ENCODE measurements at places on chromosomes 3 and 15.

GRCh38 chr3:12729051-12729651, 29.9 kb downstream of the TMEM40 start:
- DNase-seq: no peak

DNA sequence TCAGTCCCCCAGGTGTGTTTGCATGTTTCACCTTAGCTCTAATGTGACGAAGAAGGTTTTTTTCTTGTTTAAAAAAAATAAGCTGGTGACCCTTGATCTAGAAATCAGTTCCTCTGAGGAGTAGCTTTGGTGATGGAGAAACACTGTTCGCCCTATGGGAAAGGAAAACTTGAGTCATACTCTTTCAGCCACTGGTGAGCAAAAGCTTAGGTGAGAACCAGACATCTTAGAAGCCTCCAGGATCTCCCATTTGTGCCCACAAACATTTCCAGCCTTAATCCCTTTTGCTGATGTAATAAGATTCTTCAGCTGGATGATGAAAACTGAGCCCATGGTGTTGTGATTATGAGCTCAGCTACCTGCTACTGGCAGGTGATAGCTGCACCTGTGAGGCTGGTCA, 37.8 kb downstream of the SLC27A2 start:
- DNase-seq: no peak

DNA sequence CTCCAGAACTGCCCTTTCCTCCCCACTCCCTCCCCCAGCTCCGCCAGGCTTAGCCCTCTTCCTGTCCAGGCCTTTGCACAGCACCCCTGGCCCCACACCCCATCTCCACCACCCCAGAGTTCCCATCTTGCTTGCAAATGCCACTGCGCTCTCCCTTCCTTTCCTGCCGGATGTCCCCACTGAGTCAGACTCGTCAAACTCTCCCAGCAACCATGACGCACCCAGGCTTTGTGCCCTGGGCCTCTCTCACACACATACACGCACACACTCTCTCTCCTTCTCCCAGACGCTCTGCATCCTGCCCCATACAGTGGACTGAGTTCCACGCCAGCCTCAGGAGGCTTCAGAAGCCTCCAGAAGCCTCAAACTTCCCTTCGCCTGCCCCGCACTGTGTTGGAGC, 2.8 kb upstream of the CCDC9B start:
- no peak for DNase-seq

GRCh38 chr3:171277456-171278298, 182.5 kb downstream of the TNIK start:
- DNase-seq: no peak

- DNase-seq: no peak
Measured at GRCh38 chr3:24220859-24221657, 273.6 kb downstream of the THRB start.

- DNase-seq: no peak
Measured at GRCh38 chr3:46846624-46847542, 16.4 kb downstream of the MYL3 start.

- no peak for DNase-seq
Measured at GRCh38 chr3:101633186-101633585, 43.7 kb downstream of the ZBTB11 start.
